ENCODE measurements at places on chromosomes 7 and 10.

DNA sequence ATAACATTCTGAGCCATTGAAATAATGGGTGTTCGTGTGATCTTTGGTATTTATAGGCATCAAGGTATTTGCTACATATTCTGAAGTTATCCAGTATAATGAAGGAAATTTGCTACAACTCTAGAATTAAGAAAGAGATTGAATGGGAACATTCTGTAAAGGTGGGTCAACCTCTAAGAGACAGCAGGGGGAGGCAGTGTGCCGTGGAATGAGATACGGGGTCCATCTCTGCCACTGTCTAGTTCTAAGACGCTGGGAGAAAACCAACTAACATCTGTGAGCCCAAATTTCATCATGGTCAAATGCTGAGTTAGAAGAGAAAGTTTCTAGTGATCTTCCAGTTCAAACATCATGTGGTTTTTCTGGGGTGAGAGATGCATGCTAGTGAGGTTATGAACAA, 368.9 kb downstream of the SORCS1 start:
- peak; percentile 4 for DNase-seq

- DNase-seq, result no peak
Observed at GRCh38 chr10:106284802-106285587, 879.5 kb downstream of the SORCS1 start.

DNA sequence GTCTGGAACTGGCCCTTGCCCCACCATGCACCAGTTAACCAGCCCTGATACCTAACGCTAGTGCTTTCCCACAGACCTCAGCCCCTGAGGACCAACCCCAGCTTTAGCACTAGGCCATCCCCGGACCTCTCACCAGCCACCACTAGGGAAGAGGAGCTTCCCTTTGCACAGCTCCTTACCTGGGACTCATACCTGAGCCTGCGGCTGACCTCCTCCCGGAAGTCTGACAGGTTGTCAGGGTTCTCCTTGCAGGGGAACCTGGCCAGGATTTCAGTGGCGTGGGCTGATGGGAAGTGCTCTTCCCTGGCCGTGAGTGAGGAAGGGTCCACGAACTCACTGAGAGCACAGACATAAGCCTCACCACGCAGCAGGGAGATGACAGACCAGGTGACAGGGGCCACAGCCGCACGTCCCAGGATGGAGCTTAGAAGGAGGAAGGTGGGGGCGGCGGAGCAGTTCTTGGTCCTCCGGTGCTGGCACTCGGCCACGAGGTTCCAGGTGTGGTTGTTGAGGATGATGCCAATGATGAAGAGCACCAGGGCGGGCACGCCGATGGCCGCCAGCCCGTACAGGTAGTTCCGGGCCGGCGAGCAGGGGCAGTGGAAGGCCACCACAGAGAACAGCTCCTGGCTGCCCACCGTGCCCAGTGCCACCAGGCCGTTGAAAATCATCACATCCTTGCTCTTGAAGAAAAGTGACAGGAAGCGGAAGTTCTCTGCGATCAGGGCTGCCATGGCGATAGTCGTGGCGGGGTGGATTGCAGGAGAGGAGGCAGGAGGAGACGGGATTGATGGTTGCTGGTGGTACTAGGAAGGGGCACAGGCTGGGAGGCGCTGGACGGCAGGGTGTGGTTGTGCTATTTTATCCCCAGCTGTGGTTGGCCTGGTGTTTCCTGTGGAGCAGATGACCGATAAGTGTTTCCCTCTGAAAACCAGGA, 2.7 kb downstream of the CALHM2 start:
- DNase-seq, result no peak

DNA sequence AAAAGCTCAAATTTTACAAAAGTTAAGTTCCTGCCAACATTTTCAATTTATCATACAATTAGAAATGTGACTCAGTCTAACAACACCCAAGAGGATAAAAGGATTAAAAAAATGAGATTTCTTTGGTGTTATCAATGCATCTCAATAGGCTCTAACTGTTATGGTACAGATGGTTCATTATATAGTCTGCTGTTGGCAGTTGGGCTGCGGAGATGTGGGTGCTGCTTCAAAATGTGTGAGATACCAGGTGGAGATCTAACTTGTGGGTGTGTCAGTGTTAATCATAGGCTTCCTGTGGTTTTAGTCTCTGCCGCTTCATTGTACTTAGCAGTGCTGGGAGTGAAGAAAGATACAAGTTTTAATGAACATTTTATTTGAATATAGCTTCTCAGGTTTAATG, 231.2 kb downstream of the EXOC4 start:
- no peak for DNase-seq

- DNase-seq, result no peak
Observed at GRCh38 chr10:126250527-126251310, 137.6 kb downstream of the ADAM12 start.

DNA sequence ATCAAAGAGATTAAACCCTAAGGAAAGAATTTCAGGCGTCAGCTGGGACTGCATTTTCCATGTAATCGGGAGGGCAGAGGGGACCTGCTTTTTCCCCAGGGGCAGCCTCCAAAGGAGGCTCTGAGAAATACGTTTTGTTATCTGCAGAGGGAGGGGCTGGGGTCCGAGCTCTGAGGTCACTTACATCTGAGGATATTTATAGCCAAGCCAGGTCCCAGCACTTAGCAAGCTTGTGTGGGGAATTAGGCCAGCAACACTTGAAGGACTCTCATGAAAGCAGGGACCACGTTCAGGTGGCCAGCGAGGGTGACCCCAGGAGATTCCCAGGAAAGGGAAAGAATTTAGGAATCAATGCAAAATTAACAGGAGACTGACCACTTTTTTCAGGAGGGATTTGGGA, 20.6 kb upstream of the GDI2 start:
- DNase-seq, result no peak

DNA sequence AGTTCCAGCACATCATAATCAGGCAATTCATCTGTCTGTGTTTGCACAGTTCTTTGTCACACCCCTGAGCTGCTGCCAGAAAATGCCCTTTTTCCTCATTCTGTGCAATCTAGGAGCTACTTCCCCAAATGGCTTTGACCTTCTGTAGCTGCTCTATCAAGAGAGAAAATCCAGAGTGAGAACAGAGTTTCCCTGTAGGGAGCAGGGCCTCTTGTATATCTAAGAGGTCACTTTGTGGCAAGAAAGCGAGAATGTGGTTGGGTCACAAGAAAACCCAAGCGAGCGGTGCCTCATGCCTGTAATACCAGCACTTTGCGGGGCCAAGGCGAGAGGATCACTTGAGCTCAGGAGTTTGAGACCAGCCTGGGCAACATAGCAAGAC, 24.3 kb downstream of the SLC29A3 start:
- no peak for DNase-seq

DNA sequence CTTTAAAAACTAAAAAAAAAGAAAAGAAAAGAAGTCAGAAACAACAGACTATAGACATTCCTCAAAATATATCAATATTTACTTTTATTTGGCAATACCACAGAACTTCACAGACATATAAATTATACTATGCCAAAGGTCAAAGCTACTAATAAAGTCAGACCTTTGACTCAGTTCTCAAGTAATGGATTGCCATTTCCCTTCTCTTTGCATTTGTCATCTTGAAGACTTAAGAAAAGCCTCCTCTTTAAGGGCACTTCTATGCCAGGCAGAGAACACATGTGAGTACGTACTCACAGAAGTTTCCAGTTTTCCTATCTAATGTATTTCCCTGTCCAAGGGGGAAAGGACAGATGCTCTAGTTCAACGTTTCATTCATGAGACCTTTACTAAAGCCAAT, 37.6 kb downstream of the TNPO3 start:
- no peak for DNase-seq

GRCh38 chr7:14040528-14040927, 51.1 kb upstream of the ETV1 start:
- DNase-seq, result no peak

- DNase-seq, result no peak
Observed at GRCh38 chr10:13066527-13066926, 33.4 kb upstream of the OPTN start.

DNA sequence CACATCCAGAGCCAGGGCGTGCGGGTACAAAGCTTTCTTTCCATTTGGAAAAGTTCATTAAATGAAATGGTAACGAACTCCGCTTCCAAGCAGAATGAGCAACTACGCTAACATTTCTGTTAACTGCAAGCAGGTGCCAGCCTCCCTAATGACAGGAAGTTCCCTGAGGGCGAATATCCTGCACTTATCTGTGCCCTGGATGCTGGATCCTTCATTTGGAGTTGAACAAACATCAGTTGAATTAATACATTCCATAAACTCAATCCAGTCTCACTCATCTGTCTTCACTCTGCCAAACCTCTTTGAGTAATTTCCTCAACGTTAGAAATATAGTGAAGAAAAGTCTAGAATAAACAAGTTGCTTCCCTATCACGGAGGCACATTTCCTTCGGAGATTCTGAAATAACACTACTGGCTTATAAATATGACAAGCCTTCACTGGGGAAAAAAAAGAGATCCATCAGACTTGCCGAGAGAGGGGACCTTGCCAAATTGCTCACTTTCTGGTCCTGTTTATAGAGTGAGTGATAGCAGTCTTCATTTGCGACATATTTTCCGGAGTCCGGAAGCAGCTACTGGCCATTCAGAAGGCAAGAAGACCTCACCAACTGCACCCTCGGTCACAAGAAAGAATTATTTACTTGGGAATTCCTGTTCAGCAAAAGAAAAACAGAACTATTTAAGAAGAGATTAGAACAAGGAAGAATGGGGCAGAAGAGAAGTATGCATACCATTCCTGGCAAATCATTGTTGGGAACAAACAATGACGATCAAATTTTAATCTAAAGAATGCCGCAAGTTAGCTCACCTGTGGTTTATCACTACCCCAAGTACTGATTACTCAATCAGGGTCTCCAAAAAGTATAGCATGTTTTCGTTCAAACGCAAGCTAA, 196.4 kb downstream of the FAM107B start:
- DNase-seq, result no peak

DNA sequence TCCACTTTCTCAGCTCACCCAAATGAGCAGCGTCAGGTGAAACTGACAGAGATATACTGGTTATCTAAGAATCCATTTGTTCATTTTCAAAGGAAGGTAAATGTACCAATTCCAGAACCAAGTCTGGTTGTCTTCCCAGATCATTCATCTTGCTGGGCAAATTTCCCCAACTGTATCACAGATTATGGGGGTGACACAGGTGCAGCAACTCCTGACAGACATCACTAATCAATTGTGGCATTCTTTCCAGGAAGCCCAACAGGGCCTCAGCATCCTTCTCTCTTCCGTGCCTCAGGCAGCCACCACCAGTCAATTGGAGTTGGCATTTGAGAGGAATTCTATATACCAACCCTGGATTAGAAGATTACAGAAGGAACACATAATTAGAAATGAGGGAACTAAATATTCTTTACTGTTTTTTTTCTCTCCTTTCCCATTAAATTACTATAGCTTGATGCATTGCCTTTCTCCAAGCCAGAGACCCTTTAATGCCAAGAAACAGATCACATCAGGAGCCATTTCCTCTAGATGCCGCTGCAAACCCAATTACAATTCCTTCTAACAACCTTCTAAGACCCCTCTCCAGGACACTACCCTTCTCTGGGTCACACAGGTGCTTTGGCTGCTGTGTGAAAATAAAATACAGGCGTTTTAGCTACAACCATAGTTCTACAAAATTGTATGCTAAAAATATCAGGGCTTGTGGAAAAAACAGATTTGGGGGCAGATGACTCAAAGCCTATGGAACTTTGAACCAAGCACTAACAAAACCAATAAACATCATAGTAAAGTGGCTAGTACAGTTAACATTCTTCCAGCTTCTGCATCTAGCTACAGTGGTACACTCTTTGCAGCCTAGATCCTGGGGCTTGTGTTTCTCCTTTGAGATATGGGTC, 291.6 kb downstream of the RNLS start:
- DNase-seq, result no peak

GRCh38 chr10:76733441-76733936, 904.1 kb downstream of the KCNMA1 start:
- DNase-seq, result no peak

- no peak for DNase-seq
Observed at GRCh38 chr10:61021926-61022325, 77.9 kb upstream of the RHOBTB1 start.

DNA sequence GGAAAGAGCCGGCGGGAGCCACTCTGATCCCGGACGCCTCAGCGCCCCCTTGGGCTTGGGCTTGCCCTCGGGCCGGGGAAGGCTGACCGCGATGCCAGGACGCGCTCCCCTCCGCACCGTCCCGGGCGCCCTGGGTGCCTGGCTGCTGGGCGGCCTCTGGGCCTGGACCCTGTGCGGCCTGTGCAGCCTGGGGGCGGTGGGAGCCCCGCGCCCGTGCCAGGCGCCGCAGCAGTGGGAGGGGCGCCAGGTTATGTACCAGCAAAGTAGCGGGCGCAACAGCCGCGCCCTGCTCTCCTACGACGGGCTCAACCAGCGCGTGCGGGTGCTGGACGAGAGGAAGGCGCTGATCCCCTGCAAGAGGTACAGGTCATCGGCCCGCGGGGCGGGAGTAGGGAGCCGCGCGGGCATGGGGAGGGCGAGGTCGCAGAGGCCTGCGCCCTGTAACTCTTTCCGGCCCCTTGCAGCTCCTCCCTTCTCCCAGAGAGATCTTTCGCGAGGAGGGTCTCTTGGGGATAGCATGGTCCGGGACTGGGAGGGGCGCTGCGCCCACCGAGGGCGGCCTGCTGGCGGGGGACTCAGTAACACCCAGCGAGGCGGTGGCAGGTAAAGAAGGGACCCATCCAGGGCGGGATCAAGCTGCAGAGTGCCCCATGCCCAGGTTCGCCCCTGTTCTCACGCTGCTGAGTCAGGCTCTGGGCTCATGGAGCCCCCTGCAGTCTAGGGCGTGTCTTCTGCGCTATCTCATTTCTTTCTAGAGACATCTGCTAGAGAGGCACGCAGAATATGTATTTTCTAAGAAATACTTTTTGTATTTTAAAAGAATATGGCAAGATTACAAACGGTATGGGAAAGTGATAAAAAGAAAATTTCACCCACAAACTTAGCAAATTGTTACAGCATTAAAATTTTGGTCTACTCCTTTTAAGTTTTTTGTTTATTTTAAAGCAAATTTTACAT, 687 bp downstream of the EPDR1 start:
- DNase-seq, result no peak

DNA sequence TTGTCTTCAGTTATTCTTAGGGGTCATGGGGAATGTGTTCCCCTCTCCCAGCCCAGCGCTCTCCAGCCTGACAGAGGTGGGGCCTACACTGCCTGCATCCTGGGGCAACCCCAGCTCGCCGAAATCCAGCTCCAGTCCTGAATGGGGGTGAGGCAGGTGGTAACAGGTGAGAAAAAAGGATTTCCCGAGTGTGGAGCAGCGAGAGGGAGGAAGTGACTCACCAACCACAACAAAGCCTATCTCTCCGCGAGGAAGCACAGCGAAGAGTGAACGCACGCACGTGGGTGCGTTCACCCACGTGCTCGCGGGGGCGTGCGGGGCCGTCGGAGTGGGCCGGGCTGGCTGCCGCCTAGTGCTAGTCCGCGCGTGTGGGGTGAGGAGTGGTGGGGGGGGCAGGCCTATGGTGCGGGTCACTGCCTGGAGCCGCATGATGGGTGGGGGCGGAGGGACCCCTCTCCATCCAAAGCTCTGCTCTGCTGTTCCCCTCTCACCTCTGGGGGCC, 855 bp upstream of the PALD1 start:
- no peak for DNase-seq

- no peak for DNase-seq
Observed at GRCh38 chr7:77982926-77983550, 184.5 kb downstream of the PHTF2 start.
